Thyroid gland (tissue), 4 donors: ENCODE measurements at places on chromosomes 3 and 15.

DNA sequence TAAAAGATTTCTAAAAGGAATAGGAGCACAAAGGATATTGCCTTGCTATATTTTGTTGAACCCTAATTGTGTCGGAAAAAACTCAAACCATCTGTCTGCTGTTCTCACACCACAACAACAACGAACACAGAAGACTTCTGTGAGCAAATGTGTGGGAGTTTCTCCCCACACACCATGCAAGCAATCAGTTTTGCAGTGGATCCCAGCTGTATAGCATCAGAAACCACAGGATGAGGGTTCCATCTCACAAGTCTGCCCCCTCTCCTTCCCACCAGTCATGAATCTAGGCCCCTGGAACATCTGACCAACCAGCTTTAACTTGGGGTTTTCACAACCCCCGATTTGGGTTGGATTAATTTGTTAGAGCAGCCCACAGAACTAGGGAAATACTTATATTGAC lies 91.3 kb upstream of the SLC4A7 start:
- no peak for DNase-seq

DNA sequence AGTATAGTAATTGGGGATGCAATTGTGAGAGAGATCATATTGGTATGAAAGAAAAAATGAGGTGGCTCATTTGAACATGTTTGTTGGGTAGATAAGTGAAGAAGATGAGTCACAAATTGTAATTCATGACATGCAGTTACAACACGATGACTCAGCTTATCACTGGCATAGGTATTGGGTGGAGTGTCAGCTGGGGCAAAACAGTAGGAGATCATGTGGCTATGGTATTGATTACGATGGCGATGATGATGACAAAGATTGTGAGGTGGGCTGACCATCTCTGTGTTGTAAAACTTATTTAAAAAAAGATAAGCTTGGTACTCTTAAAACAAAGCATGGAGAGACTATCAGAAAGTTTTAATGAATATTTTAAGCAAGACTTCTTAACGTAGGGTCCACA lies 11.6 kb upstream of the DPH6 start:
- DNase-seq: no peak

DNA sequence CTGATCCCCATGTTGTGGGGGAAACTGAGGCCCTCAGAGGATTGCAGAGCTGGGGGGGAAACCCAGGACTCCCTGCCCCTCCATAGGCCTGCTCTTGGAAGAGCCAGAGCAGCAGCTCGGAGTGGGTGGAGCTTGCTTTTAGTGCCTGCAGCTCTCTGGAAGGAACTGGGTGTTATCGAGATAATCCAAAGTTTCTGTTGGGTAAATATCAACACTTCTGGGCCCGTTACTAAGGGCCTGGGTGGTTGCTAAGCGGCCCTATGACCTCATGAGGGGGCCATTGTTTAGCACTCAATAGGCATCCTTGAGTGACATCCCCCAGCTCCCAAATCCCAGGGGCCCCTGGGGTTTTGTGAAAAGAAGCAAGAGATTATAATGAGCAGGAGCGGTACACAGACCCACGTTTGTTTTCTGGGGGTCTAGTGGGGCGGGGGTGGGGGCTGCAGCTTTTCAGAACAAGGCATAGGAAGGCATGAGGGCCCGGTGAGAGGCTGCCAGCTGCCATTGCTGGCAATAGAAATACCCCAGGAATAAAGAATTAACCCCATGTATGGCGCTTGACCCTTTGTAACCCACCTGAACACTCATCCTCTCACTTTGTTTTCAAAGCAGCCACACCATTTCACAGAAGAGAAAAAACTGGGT lies 48.3 kb upstream of the ATP2B2 start:
- DNase-seq: no peak

GRCh38 chr3:155015776-155016436 lies 64.2 kb upstream of the MME start:
- DNase-seq: no peak

DNA sequence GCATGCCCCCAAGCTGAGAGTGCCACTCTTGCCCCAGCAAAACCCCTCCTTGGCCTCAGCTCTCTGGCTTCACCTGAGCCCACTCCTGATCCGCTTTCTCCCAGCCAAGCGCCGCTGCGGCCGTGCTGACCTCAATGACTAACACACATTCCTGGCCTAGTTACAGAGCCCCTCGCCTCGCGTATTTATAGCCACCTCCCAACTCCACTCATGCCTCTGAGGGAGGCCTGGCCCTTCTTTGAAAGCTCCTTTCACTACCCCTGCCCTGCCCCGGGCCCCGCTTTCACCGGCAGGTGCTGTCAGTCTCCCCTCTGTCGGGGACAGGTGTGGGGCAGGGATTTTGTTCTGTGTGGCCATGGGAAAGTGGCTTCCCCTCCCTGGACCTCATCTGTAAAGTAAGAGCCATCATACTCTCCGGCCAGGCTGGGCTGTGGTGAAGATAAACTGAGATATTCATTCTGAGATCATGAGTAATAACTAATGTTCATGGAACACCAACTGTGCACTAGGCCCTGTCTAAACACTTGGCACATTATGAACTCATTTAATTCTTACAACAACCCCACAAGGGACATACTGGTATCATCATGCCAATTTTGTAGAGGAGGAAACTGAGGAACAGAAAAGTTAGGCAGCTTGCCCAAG lies 13.2 kb upstream of the ATP2B2 start:
- no peak for DNase-seq

- DNase-seq: no peak
These were observed 11.5 kb upstream of the SLC6A1 start for GRCh38 chr3:10981031-10981430.
